ENCODE measurements at places on chromosomes 11 and 22.

- no peak for DNase-seq
Observed at GRCh38 chr22:39718921-39719475, 148.4 kb downstream of the CACNA1I start.

- DNase-seq = no peak
Observed at GRCh38 chr22:44736581-44737405, 15.6 kb upstream of the ARHGAP8 start.

GRCh38 chr11:57144075-57144474 is 37.7 kb upstream of the LRRC55 start:
- DNase-seq = no peak

GRCh38 chr11:57868491-57868890 is 106.9 kb downstream of the CTNND1 start:
- no peak for DNase-seq

DNA sequence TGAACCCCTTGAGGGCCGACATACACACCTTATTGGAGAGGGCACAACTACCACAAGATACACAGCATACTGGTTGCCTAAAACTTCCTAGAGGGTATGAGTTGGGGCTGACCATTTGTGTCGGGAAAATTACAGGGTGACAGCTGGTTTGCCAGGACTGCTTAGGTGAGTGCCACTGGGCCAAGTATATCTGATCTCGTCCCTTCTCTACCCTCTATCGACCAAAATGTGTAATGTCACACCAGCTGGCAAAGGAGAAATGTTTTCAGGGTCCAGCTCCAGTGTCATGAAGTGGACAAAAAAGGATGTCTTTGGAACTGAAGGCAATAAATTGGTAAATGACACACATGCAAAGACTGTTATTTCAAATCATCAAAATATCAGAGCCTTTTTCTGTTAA is 126.1 kb downstream of the PGR start:
- DNase-seq = no peak

- no peak for DNase-seq
Observed at GRCh38 chr11:83014951-83015350, 56.7 kb downstream of the RAB30 start.

GRCh38 chr11:88508759-88509581 is 171.4 kb upstream of the CTSC start:
- DNase-seq = peak; percentile 46

Measured in femur (tissue), 1 donor.